ENCODE measurements at places on chromosomes 6 and 20.
A peak's percentile ranks its signal among the peaks of the same experiment; 100 is the strongest.

- DNase-seq, result no peak
These were observed 24.7 kb upstream of the MROH8 start for GRCh38 chr20:37204056-37204455.

DNA sequence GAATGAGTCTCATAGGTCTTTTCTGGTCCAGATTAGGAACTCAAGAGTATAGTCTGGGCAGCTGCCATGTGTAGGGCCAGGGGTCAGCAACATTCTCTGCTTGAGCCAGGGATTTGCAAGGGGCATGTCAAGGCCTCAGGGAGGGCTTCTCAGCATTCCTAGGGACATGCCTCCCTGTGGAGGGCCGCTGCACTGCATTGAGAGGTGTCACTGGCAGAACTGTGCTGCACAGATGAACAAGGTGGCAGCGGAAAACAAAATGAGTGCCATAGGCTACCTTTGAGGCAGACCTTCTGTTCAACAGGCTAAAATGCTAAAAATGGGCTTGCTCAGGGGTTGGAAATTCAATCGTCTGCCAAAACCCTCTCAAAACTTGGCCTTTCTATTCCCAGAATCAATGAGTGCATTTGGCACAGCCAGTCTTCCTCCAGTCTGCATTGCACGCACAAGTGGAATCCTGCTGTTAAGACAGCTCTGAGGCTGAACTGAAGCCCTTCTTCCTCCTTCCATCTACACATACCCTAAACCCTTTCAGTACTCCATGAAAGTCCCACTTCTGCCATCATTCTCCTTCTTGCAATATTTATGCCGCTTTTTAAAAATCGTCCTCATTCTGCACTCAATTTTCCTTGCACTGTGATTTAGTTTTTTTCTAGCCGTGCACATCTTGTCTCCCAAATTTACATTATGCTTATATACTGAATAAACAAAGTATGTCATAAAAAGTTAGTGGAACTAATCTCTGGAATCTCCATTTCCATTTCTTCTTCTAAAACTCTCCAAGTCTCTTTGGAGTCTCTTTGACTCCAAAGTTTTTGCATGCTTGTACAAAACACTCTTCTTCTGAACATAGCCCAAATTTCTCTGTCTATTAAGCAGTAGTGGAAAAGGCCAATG lies 51.7 kb downstream of the SLC26A8 start:
- DNase-seq, result no peak

- DNase-seq, result no peak
These were observed 109.0 kb downstream of the MCHR2 start for GRCh38 chr6:99885051-99885450.

- DNase-seq, result peak; percentile 63
These were observed 589.4 kb downstream of the RFPL4B start for GRCh38 chr6:112936504-112936903.

- DNase-seq, result no peak
These were observed 34.2 kb upstream of the GFRAL start for GRCh38 chr6:55293116-55293515.

GRCh38 chr6:143356101-143356880 lies 94.2 kb downstream of the ADAT2 start:
- DNase-seq, result no peak

- no peak for DNase-seq
These were observed 108.0 kb upstream of the LRFN2 start for GRCh38 chr6:40695114-40695513.

- no peak for DNase-seq
These were observed 514 bp upstream of the TSHZ2 start for GRCh38 chr20:52971498-52972189.

- no peak for DNase-seq
These were observed 1.8 kb downstream of the TUBE1 start for GRCh38 chr6:112085286-112086065.

DNA sequence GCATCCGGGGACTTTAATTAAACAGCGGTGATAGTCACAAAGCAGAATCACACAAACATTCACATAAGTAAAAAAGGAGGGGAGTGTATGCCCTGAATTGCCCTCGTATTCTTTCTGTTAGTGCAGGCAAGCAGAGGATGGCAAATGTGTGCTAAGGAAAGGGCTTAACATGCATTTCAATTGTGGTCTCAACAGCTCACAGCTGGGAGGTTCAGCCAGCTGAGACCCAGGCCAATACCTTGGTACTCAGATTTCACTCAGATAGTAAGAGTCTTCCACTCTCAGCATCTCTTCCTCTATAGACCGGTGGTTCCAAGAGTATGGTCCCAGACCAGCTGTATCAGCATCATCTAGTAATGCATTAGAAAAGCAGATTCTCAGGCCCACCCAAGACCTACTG lies 215.1 kb downstream of the PHACTR1 start:
- no peak for DNase-seq

DNA sequence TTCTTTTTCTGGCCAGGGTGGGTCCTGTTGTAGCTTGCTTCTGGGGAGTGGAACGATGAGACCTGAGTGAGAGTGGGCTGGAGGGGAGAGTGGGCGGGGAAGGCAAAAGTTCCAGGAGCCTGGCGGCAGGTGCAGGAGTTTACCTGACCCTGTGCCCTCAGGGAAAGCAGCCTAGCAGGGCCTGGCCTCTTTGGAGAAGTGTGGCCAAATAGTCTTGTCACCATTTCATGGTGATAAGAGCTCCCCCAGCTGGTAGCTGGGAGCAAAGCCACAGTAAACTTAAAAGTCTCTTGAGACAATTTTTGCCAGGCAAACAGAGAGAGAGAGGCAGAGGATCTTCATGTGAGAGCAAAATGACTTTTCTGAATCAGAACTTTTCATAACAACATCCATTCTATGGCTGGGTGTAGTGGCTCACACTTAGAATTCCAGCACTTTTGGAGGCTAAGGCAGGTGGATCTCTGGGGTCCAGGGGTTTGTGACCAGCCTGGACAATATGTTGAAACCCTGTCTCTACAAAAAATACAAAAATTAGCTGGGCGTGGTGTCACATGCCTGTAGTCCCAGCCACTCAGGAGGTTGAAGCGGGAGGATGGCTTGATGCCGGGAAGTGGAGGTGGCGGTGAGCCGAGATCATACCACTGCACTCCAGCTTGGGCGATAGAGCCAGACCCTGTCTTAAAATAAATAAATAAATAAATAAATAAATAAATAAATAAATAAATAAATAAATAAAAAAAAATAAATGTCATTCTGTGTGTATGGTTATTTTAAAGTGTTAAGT lies 161.8 kb upstream of the SCGN start:
- DNase-seq, result peak; percentile 45

GRCh38 chr6:52352239-52353018 lies 9.5 kb upstream of the PAQR8 start:
- peak; percentile 92 for DNase-seq

DNA sequence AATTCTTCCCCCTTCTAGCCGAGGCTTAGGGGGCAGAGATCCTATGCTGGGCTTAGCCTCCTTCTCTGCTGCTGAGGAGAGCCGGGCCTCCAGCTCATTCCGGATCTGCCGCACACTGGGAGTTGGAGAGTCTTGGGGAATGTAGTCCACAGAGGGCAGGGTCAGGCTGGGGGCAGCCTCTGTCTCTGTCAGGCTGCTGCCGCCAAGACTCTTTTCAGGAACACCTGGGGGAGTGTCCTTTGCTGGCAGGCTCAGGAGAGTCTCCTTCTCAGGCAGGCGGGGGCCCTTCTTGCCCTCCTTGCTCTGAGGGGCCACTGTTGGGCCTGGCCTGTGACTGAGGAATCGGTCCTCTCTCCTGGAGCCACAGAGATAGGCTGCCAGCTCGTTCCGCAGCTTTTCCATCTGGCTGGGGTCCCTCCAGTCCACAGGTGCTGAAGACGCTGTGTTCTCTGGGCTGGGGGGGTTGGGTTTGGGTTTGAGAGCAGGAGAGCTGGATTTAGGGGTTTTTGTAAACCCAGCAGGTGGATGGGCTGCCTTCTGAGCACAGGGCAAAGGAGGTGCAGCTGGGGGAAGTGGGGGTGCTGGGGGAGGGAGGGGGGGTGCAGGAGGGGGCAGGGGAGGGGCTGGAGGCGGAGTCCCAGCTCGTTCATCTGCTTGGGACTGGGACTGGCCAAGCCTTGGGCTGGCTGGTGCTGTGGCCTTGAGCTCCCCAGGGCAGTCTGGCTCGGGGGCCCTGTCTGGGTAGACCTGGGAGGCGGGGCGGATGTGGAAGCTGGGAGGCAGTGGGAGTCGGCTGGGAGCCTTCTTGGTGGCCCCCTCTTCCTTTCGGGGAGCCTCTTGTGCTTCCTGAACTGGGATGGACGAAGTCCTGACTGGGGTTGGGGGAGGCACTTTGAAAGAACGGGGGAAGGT lies 36.1 kb downstream of the C6orf132 start:
- no peak for DNase-seq

GRCh38 chr20:36170542-36171215 lies 16.1 kb downstream of the EPB41L1 start:
- no peak for DNase-seq

GRCh38 chr20:53330601-53331140 lies 263.0 kb downstream of the ZNF217 start:
- no peak for DNase-seq

- no peak for DNase-seq
These were observed 16.7 kb downstream of the RAET1L start for GRCh38 chr6:150008588-150008987.

- no peak for DNase-seq
These were observed 7.9 kb upstream of the MYT1 start for GRCh38 chr20:64156136-64156885.

GRCh38 chr6:145454006-145454405 lies 281.3 kb downstream of the EPM2A start:
- no peak for DNase-seq

DNA sequence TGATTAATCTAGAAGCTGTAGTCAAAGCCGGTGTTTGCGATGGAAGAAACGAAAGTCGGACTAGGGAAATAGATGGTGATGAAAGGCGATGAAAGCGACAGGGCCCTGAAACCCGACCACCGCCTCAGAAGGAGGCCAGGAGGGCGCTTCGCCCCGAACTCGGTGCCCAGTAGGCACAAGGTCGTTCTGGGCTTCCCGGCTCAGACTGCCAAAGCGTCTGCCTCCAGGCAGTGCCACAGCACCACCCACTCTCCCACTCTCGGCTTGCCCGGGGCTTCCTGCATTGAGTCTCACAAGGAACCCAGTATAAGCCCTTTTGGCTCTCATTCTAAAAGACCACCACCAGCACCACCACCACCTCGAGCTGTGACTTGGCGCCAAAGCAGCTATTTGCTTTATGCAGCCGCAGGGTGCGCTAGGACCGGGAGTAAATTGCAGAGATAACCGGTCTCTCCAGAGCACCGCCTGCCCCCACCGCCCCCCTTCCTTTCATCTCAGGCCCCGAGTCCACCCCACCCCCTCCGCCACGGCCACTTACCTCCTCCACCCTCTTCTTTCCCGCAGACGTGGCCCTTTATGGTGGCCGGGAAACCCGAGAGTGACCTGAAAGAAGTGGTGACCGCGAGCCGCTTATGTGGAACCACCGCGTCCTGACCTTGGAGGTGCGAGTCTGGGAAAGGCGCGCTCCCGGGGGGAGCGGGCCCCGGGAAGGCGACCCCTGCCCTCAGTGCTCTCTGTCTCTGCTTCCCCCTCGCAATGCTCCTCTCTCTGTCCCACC lies 2.4 kb downstream of the TCF21 start:
- DNase-seq, result no peak

GRCh38 chr6:23559587-23560343 lies 566.2 kb upstream of the NRSN1 start:
- no peak for DNase-seq

DNA sequence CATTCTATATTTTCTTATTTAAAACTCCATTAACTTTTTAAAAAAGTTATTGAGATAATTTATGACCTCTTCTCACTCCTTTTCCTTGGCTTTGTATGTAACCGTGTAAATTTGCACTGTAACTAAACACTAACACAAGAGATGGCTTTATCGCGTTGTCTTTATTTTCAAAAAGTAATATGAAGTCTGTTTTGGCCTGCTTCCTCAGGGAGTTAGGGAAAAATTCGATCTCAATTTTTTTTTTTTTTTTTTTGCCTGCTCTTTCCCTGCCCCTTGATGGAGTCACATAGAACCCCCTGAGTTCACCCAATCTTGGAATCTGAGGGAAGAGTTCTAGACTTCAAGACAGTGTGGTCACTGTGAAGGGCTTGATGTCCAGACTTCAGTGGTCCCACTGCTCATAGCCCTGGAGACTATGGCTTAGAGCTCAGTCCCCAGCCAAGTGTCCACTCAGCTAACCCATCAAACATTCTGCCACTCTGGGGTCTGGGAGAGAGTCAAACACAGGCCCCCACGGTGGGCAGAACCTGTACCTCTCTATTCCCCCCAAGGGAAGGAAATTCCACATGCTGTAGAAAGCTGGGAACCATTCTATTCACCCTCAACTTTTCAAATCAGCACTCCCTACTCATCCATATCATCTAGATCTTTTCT lies 15.7 kb upstream of the TBC1D22B start:
- DNase-seq, result no peak

GRCh38 chr6:33273129-33273923 lies 1.5 kb downstream of the RPS18 start:
- no peak for DNase-seq

GRCh38 chr20:56691325-56691998 lies 62.4 kb downstream of the TFAP2C start:
- no peak for DNase-seq

- DNase-seq, result no peak
These were observed 2.7 kb downstream of the FOXC1 start for GRCh38 chr6:1612299-1612973.

GRCh38 chr6:98678481-98678880 lies 155.9 kb upstream of the POU3F2 start:
- no peak for DNase-seq

DNA sequence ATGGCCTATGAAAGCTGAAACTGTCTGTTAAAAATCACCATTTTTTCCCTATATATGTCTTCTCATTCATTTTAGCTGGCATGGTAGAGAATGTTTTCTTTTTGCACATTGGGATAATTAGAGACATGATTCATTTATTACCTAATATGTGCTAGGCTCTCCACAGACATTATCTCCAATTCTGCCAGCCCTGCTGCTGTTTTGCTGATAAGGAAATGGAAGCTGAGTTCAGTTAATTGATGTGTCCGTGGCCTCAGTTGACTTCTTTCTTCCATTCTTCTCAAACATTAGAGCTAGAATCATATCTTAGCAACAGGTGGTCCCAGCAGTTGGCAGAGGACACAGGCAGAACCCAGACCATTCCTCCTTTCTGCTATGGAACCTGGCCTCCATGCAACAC lies 644.1 kb upstream of the CITED2 start:
- no peak for DNase-seq

Data from fibroblast of skin of left quadriceps (primary cell).